ENCODE measurements at places on chromosomes 1 and 21.

DNA sequence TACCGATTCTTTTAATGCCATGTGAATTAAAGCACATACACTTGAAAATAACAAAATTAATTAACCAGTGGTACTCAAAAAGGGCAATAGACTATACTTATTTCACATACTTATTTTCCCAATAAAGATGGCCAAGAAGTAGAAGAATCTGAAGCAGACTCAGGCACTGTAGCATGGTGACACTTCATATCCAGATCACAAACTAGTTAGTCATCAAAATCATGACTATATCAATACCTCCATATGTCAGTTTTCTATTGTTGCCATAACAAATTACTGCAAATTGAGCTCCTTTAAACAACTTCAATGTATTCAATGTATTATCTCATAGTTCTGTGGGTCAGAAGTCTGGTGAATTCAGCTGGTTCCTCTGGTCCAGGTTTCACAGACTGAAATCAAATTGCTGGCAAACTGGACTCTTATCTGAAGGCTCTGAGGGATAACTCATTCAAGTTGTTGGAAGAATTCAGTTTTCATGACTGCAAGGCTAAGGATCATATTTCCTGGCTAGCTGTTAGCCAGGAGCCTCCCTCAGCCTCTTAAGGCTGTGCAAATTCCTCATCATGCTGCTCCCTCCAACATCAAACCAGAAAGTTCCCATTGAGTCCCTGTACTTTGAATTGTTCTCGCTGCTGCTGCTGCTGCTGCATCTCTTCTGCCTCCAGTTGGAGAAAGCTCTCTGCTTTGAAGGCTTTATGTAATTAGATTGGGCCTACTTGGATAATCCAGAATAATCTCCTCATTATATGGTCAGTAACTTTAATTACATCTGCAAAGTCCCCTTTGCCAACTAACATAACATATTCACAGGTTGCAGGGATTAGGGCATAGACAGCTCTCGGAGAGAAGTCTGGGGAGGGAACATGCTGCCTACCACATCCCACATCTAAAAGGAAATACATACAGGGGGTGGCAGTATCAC, 91.5 kb downstream of the MRPL39 start:
- DNase-seq: no peak

DNA sequence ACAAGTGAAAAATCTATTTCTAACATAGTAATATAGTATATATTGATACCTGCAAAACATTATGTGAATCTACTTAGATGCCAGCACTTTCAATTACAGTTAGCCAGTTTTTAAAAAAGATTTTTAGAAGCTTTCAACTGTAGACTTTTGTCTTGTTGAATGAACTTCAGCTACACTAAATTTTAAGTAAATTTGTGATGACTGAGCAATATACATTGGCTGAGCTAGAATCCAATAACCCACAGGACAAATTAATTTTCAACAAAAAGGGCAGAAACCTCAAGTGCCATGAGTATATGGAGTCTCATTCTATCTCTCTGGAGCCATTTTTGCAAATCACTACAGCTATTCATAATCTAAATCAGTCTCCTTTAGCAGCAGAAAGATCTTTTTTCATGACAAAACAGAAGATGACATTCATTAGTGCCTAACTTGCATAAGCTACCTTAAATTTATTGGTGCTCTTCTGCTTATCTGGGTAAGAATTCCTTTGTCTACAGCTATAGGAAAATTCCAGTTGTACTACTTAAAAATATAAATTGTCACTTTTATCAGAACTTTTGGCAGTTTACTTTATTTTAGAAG, 100.3 kb downstream of the ATG4C start:
- DNase-seq: no peak

DNA sequence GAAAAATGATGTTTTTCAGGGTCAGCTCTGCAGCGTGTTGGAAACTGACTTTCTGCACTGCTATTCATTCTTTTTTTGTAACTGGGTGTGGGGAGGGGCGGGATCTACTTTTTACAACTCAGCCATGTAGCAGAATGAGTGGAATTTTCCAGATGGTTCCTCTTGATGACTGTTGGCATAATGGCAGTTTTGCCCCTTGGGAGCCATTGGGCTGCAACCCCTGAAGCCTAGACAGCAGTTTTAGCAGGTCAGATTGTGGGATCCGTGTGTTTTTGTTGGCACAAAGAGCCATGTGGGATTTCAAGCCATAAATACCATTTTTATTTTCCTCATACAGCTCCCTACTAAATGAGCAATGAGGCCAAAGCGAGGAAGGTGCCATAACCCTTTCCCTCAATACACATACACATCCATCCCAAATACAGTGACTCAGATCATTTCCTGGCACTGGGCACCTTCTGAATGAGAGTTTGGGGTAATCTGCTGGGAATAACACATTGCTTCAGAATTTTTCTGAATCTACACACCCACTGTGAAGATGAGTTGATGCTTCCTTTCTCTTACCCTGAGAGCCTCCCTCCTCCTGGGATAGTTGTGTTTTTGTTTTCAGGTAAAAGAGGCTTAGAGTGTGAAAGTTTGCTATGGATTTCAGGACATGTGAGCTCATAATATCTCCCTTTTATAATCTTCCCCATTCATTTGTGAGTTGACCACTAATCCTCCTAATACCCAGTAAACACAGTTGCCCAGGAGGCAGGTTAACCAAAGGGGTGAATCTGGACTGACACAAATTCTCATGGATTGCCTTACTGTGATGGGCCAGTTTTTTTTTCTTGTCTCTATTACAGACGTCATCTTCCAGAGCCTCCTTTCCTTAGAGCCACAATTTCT, 13.1 kb downstream of the S100A10 start:
- DNase-seq: no peak

DNA sequence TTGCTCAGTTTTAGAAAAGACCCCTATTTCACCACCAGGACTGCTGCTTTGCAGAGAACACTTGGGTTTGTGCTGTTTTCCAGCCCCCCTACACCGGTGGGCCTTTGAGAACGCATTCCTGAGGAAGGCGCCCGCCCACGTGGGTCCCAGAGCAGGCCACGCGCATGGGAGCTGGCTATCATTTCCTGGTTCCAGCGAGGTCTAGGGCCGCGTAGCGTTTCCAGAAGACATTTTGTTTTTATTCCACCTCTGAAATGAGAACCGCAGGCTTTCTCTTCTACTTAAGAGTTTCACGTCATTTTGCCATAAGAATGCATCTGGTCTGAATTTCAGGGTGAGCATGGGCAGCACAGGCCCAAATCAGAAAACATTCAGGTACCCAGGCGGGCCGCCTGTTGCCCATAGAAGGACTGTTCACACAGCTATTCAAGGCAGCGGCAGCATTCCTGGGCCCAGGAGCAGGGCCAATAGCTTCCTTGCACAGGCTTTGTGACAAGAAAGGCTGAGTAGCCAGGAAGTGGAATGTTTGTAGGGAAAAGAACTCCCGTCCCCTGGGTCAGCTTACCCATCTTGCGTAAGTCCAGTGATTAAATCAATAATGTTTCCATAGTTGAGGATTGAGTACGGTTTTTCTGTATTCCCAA, 1.4 kb upstream of the KLHL21 start:
- DNase-seq: peak; percentile 60

DNA sequence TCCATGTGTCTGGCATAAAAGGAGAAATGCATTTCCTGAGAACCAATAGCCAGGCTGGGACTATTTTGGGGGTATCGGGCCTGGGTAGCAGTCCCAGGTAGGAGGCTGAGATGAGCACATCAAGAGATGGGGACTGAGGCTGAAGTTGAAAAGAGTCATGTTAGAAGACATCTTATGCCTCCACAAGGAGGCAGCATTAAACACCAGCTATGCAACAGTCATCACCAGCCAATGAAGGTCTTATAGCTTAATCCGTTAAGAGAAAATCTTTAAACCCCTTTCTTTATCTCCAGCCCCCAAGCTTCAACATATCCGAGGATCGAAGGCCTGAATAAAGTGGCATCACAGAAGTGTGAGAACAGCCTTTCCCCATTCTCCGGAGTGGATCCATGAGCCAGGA, 640.7 kb upstream of the PTBP2 start:
- no peak for DNase-seq

DNA sequence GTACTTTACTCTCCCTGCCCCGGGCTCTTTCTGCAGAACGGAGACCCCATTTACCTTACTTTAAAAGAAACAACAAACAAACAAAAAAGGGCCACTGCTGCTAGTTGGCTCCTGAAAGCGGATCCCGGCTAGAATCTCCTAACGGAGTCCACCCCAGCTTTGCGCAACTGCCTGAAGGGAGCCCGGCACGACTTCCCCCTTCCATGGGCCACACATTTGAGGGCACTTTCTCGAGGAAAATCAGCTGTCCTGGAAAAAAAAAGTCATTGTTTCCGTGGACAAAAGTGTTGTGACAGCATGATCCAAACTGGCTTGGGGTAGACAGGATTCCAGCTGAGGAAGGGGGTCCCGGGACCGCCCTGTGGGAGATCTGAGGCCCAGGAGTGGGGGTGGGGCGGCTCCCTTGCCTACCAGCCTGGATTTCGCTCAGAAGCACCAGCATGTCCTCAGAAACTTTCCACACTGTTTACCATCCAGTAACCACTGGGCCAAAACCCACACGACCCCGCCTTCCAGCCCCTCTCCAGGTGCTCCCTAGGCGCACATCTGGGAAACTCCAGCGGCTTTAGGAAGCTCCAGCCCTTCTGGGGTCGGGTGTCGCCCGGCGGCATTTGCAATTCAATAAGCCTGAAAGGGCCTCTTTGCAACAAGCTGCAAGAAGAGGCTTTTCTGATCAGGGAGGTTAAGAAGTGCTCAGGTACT, 4.8 kb downstream of the RIPK4 start:
- no peak for DNase-seq

DNA sequence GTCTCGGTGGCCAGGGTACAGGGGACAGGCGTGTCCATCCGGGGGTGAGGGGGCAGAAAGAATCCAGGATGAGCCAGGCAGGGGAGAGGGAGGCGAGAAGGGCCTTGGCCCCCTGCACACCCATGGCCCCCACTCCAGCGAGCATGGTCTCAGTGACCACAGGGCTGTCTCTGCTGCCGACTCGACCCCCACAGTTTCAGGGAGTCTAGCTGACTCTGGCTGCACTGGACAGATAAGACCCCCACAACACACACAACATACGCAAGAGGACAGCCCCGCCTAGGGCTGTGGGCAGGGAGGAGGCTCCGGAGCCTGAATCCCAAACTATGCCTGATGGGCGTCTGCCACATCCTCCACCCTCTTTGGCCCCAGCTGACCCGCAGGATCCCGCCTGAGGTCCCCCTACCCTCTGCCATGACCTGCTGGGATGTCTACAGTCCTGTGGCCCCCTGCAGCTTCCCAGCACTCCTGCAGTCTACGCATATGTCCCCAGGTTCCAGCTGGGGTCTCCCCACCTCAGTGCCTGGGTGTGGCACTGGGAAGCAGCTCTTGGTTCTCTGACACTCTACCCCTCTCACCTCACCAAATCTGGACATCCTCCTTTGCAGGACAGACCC, 22.0 kb downstream of the WNT9A start:
- no peak for DNase-seq

DNA sequence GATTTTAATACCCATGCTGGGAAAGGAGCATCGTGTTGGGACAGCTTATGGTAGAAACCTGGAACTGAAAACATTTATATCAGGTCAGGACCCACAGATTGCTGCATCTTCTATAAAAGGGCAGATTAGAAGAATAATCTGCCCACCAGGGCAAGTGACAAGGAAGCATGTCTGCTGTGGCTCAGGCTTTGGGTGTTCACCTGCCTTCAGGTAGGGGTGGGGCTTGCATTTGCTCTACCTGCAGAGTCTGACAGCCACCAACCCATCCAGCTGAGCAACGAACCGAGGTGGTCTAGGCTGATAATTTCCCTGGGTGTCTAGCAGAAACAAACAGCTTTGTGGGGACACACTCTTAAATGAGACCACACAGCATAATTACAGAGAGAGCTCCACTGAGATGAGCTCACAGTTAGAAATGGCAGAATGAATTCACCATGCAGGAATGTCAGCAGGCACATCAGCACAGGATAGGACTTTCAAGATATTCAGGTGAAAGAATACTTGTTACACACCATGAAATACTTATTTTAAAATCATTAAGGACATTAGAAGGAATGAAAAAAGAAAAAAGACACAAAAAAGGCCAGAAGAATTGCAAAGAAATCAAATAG, 36.1 kb upstream of the B3GALT5 start:
- no peak for DNase-seq

GRCh38 chr1:201275253-201275666, 8.0 kb upstream of the PKP1 start:
- DNase-seq: no peak

GRCh38 chr21:19523746-19524145, 1120.2 kb upstream of the TMPRSS15 start:
- DNase-seq: no peak

GRCh38 chr1:100703716-100704115, 15.8 kb upstream of the VCAM1 start:
- DNase-seq: no peak

DNA sequence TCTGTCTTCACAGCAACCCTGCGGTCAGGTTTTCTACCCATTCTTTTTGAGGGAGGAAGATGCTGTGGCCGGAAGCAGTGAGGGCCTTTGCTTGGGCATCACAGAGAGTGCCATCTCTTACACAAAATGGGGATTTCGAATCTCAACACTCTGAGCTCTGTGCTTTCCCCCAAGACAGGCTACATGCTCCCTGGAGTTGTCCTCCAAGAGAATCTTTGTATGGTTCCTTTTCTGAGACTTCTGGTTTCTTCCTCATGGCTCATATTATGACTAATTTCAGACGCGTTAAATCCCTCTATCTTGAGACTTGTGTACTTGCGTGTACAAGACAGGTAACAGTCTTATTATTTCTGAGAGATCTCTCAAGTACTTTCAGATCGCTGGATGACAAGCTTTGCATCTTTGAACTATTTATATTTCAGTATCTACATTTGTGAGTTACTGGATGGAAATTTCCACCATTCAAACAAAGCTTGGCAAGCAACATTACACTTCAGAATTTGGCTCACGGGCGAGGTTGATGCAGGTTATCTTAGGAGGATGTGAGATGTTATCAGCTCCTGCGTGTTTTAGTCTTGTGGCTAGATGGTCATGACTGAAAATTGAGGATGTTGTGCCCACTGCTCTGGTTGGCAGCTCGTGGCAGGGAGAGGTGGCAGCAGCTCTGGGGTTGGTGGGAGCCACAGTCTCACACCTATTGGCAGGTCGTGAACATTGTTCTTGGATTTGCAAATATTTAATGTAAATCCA, 19.4 kb downstream of the ABCG1 start:
- no peak for DNase-seq

DNA sequence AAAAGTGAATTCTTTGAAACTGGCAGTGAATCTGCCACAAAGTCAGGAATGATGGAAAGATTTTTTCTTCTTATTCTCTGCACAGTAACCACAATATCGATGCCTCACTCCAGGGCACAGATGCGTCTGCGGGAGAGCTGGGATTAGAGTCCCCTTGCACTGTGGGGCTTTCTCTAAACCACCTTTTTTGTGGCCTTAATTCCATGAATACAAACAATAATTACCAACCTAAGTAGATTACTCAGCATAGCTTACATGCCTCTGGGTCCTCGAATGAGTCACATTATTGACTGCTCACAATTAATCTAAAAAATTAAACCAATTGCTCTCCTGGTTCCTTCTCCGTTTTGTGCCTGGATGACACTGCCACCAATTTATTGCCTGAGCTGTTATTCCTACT, 125.8 kb downstream of the KAZN start:
- DNase-seq: no peak

DNA sequence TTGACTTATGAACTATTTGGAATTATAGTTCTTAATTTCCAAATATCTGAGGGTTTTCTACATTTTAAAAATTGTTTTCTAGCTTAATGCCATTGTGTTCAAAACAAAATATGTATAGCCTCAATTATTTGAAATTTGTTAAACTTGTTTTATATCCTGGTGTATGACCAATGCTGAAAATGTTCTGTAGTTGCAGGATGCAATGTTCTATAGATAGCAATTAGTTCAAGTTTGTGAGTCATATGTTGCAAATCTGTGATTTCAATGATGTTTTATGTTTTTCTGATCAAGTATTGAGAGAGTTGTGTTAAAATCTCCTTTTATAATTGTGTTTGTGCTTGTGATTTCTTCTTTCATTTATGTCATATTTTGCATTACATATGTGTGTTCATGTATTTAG, 517.5 kb downstream of the ADGRL2 start:
- DNase-seq: no peak

All from substantia nigra (tissue), 51 donors.